ENCODE measurements at places on chromosomes 2 and 18. TPM values are rescaled to one million over a fixed set of nuclear protein-coding genes. Genes with fewer than 3 reads are reported as not detected.

The RGPD3 gene
- total RNA-seq = 1.3 TPM

The CBLN2 gene
- 43.8 TPM for total RNA-seq

The TGFA gene
- 7.5 TPM for total RNA-seq

The NEU2 gene
- total RNA-seq = not detected

The KCNJ3 gene
- 15.7 TPM for total RNA-seq

The HOXD13 gene
- not detected for total RNA-seq

The C2orf72 gene
- total RNA-seq = 33.5 TPM

The IL1A gene
- not detected for total RNA-seq

The LRATD1 gene
- total RNA-seq = 35.1 TPM

Measured in parietal lobe (tissue), 2 donors.